Hematopoietic multipotent progenitor cell treated with erythropoietin and hydrocortisone succinate and interleukin-3 and kit ligand, for 4 days (in vitro differentiated cells): ENCODE measurements at places on chromosomes 5 and 9.

DNA sequence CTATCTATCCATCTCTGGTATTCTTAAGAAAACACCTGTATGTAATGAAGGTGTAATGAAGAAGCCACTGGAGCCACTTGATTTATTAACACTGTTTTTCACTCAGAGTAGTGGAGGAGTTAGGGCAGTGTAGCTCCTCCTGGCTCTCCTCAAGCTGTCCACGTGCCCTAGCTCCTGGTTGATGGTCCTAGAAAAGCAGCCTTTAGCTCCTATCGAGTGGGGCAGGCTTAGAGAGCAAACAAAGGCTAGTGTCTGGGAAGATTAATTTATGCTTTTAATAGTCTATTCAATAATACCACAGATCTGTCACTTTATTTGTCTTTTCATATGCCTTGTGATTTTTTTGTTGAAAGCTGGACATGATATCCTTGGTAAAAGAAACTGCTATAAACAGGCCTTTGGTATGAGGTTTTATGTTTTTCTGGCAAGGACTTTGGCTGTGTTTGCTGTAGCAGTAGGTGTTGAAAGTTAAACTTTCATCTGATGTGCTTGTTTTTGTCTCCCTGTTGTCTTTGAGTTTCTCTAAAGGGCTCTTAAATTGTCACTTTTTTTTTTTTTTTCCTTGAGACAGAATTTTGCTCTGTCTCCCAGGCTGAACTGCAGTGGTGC lies 141.1 kb downstream of the GCNT1 start:
- no peak for DNase-seq

DNA sequence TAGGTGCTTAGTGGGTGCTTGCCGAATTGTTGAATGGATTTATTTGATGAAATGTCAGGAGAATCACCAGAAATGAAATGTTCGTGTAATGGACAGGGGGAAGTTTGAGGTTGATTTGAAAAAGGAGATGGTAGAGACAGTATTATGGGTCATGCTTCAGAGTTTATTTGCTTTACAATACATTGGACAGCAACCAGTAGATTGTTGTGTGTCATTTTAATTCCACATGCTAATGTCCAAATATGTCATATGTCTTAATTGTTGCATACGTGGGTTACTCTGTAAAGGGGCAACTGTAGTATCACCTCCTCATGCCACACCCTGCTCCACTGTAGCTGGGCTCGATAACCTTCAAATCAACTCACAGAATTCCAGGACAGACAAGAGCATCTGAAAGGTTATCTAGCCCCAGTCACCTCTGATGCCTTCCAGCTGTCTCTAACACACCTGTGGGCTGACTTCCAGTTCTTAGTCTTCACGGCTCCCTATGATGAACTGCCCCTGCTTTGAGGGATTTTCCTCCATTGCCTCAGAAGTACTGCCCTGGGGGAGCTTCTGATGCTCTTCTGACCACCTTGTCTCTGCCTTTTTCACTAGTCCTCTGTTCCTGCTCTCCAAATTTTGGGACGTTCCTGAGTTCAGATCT lies 1.7 kb downstream of the PDCD1LG2 start:
- no peak for DNase-seq

GRCh38 chr9:134522502-134522848 lies 119.1 kb upstream of the COL5A1 start:
- DNase-seq, result no peak

DNA sequence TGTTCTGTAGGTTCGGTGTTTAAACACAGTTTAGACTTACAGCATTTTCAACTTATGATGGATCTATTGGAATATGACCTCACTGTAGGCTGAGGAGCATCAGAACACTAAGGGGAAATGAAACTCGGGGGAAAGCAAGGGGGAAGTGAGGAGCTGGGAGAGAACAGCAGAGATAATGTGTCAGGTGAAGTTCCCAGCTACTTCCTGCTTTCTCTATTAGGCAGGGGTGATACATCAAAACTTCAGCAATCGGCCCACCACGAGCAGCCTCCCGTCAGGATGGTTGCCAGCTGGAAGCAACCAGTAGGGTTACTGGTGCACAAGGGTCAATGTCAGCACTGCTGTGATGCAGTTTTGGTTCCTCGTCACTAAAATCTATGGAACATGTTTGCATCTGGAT lies 34.3 kb downstream of the FAT2 start:
- no peak for DNase-seq

- no peak for DNase-seq
These were observed 429.6 kb downstream of the SLCO4C1 start for GRCh38 chr5:101866473-101866872.

DNA sequence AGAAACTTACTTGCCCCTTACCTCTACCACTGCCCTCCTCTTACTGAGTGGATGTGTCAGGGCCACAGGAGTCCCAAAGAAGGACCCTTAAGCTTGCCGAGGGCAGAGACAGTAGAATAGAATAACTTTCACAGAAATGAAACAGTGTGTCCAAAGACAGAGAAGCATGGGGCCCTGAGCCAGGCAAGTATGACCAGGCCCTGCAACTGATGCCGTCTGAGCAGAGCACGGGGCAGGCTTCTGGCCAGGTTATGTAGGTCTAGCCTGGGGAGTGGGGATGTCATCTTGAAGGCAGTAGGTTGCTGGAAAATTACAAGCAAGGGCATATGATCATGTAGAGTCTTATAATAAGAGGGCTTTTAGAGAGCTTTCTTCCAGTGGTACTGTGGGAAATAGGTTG lies 415.4 kb downstream of the KDM4C start:
- DNase-seq, result no peak

- DNase-seq, result no peak
These were observed 288.7 kb downstream of the CEMIP2 start for GRCh38 chr9:71479621-71480020.

GRCh38 chr9:87528969-87529368 lies 31.3 kb downstream of the DAPK1 start:
- peak; percentile 53 for DNase-seq

GRCh38 chr9:121261107-121261460 lies 6.9 kb upstream of the GSN start:
- DNase-seq, result peak; percentile 40

DNA sequence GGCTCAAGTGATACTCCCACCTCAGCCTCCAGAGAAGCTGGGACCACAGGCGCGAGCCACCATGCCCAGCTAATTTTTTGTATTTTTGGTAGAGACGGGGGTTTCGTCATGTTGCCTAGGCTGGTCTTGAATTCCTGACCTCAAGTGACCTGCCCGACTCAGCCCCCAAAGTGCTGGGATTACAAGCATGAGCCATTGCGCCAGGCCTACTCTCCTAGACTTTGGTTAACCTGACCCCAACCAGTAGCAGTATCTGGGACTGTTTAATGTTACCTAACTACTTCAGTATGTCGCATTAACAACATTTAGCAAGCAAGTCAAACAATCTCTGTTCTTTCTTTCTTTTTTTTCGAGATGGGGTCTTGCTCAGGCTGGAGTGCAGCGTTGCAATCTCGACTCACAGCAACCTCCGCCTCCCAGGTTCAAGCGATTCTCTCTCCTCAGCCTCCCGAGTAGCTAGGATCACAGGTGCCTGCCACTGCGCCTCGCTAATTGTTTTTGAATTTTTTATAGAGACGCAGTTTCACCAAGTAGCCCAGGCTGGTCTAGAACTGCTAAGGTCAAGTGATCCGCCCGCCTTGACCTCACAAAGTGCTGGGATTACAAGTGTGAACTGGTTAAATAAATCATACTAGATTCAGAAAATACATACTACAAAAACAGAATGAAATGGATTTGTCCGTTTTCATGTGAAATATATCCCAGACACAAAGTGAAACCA lies 2.0 kb downstream of the AK3 start:
- no peak for DNase-seq

- DNase-seq, result no peak
These were observed 564.6 kb upstream of the DMAC1 start for GRCh38 chr9:8364026-8364752.

- DNase-seq, result no peak
These were observed 32.2 kb downstream of the SHOC1 start for GRCh38 chr9:111762556-111762955.

DNA sequence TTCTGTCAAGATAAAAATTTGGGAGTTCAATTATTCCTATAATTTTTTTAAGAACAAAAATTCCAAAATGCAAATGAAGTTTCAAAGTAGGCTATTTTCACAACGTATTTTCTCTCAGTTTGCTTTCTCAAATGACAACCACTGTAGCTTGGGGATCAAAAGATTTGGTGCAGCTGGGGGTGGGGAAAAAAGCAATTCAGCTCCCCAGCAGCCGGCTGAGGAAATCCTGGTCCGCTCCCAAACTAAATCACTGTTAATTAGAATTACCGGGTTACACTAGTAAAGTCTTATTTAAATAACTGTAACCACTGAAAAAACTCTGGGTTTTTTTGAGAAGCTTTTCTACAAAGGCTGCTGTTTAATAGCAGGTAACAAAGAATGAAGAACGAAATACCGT lies 5.7 kb downstream of the NR6A1 start:
- no peak for DNase-seq

DNA sequence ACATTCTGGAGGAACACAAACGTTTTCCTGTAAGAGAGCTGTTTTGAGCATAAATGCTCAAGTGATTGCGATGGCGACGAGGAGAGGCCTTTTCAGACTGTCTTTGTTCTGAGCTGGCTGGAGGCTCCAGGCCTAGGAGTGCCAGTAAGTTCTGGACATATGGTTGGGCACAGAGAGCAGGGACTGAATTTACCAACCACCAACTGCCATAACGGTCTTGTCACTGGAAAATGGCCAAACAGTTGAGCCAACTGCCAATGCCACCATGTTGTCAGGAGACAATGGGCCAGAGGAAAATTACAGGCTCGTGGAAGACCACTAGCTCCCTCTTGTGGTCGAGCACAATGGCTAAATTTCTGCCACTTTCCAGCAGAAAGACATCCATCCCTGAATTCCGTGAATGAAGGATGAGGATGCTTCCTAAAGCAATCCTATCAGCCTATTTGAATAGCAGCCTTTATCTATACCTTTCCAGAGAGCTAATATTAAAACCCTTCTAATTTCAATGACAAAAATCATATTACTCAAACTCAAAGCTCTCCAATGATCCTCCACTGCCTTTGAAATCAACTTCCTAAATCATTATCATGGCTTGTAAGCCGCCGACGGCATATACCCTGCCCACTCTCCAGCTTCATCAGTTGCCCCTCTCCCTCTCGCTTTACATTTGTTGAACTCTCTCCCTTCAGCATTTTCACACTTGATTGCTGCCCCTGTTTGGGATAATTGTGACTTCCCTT lies 66.9 kb upstream of the GLIS3 start:
- peak; percentile 57 for DNase-seq

DNA sequence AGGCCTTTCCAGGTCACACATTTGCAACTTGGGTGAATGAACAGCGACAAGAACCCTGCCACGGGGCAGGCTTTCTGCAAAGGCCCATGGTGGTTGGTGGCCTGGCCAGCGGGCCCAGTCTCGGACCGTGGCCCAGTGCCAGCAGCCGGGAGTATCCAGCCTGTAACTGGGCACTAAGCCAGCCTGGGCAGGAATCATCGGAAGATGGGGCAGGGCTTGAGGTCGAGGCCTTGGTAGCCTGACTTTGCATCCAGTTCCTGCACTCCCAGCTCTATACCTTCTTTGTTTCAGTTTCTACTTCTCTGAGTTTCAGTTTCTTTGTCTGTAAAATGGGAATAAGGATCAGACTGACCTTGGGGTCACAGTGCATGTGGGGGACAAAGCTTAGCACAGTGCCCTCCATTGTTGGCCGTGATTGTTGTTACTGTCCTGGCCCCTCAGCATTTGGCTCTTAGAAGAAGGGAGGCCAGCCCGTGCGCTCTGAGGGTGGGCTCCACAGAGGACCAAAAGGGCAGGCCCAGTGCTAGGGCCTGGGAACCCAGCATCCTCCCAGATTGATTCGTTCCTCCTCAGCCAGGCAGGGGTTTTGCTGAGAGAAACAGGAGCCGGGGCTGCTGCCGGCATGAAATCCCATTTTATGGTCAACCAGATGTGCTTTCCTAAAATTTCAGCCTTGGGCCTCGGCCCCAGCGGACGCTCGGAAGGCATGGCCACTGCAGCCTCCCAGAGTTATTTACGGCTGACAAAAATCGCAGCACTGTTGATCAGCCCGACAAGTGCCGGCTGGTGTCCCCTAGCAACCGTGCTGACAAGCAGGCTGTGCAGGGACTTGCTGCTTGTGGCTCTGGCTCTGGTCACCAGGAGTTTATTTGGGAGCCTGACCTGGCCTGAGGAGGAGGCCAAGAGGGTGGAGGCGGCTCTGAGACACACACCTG lies 43.6 kb downstream of the JADE2 start:
- DNase-seq, result no peak

DNA sequence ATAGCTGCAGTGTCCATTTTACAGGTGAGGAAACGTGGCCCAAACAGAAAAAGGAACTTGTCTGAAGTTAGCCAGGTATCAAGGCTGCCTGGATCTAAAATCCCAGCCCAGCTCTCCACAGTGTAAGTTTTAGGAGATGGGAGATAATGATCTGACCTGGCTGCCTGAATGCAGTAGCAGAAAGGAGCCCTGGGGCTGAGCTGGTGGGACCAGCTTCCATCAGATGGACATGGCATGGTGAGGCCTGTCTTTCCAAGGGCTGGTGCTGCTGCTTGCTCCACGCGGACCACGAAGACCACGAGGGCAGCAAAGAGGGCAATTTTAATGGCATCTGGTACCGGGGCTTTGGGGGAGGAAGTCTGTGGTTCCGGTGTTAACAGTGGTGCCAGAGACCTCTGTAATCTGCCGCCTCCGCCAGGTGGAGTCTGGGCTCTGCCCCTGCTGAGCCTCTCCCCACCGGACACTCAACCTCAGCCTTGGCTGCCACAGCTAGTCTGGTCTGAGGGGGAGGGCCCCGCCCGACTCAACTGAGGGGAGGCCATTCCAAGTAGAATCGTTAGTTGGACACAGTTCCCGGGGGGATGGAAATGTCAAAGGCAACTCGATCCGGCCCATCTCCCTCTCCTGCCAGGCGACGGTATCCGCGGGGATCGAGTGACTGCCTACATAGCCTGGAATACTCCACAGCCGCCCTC lies 650 bp downstream of the MYORG start:
- peak; percentile 59 for DNase-seq

DNA sequence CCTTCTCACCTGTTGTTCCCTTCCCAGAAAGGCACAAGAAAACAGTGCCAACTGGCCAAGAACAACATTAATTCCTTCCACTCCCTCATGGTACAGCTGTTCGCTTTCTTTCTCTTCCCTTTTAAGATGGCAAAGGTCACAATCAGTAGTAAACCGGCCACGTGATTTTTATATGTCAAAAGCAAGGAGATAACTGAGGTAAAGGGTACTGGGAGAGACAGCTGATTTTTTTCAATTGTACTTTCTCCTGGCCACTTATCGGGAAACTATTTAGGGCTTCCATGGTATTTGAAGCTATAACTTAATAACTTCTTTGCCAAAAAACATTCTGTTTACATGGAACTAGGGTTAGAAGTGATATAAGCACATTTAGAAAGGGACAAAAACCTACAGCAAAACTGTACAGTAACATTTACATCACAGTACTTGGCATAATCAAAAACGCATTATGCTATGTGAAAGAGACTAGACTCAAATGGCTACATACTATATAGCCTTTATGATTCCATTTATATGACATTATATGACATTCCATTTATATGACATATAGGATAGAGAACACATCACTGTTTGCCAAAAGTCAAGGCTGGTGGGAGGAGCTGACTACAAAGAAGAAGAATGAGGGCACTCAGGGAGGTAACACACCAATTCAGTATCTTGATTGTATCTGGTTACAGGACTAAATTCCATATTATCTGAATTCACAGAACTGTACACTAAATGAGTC lies 24.8 kb downstream of the PLPP1 start:
- DNase-seq, result no peak
